Heart left ventricle (tissue), 16 donors: ENCODE measurements at places on chromosomes 16 and 17. TPM values are rescaled to one million over a fixed set of nuclear protein-coding genes. Genes with fewer than 3 reads are reported as not detected.

The RASD1 gene
- total RNA-seq, result 14.6 TPM

DNA sequence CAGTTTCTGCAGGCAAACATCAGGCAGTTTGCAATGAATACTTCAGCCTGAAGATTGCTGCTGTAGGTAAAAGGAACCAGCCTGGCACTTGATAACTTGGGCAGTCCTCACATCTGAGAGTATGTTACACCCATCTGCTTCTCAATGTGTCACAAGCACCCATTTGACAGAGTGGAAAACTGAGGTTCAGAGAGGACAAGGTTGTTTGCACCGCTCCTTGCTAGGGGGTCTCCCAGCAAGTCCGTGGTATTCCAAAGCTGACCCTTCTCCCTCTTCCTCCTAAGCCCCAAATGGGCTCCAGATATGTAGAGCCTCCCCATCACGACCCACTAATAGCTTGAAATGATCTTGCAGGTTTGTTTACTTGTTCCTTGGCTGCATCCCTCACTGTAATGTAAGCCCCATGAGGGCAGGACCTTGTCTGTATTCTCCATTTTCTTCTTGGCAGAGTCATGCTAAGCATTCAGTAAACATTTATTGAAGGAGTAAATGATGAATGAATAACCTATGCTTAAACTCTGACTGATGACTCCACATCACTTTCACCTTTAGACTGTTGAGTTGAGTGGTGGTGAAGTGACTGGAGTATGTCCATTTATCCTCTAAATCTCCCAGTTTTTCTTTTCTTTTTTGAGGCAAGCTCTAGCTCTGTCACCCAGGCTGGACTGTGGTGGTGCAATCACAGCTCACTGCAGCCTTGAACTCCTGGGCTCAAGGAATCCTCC is 26.4 kb downstream of the HNF1B start:
- H3K36me3 ChIP-seq, result no peaks in the 10 kb centered on the region
- no peaks in the 10 kb centered on the region for H3K27me3 ChIP-seq
- no peak for DNase-seq
- peaks cover 6% of the 10 kb centered on the region for H3K4me1 ChIP-seq
- H3K4me3 ChIP-seq, result no peak overlapping the region
- H3K27ac ChIP-seq, result no peak overlapping the region

The GAST gene
- not detected for total RNA-seq

- peaks cover 11% of the 10 kb centered on the region for H3K4me1 ChIP-seq
- H3K27ac ChIP-seq, result peak overlapping the region; percentile 57
- no peak for DNase-seq
- no peaks in the 10 kb centered on the region for H3K27me3 ChIP-seq
- no peak overlapping the region for H3K4me3 ChIP-seq
- no peaks in the 10 kb centered on the region for H3K36me3 ChIP-seq
These were observed 41.3 kb downstream of the GINS3 start for GRCh38 chr16:58433569-58433951.

DNA sequence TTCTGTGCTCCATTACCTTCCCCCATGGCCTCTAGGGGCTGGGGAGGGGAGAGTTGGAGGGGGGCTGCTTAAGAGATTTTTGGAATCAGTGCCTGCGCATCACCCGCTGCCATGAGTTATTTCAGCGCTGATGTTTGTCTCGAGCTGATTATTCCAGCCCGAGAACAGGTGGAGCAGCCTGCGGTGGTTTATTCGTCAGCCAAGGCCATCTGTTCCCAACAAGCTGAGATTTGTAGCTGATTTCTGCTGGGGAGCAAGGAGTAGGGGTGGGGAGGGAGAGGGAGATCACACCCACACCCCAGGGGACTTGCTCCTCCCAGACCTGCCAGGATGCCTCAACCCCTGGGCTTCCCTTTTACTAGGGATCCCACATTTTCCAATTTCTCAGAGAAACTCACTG is 23.1 kb downstream of the PIPOX start:
- H3K27ac ChIP-seq, result no peak overlapping the region
- peaks cover 8% of the 10 kb centered on the region for H3K4me1 ChIP-seq
- H3K4me3 ChIP-seq, result no peak overlapping the region
- H3K27me3 ChIP-seq, result no peaks in the 10 kb centered on the region
- no peaks in the 10 kb centered on the region for H3K36me3 ChIP-seq

DNA sequence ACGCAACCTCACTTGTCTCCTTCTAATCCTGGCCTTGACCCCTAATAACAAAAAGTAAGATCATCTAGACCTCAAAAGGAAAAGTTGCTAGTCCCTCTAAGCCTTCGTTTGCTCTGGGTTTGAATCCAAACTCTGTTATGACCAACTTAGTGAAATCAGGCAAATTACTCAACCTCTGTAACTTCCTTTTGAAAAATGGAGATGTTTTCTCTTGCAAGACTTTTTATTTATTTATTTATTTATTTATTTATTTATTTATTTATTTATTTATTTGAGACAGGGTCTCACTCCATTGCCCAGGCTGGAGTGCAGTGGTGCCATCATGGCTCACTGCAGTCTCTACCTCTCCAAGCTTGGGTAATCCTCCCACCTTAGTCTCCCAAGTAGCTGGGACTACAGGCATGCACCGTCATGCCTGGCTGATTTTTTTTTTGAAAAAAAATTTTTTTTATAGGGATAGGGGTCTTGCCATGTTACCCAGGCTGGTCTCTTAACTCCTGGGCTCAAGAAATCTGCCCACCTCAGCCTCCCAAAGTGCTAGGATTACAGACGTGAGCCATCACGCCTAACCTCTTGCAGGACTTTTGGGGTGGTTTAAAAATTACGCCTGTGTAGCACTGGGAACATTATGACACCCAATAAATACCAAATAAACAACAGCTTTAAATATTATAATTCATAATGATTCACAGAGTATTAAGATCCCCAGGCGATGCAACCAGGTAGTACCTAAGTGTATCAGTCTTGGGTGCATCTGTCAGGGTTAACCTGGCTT is 63.4 kb downstream of the PITPNC1 start:
- no peaks in the 10 kb centered on the region for H3K27me3 ChIP-seq
- no peak overlapping the region for H3K4me3 ChIP-seq

The FAM20A gene
- total RNA-seq, result 8.6 TPM

The CDH8 gene
- 0.44 TPM for total RNA-seq
